Smooth muscle cell of the pulmonary artery (primary cell): ENCODE measurements at places on chromosomes 12 and 14. TPM values are rescaled to one million over a fixed set of nuclear protein-coding genes. Genes with fewer than 3 reads are reported as not detected.

PRB2 gene
- not detected in 2 replicates for total RNA-seq

HOXC10 gene
- not detected in 2 replicates for total RNA-seq

RNF10 gene
- 189 and 197 TPM in 2 replicates for total RNA-seq

DCN gene
- total RNA-seq: 72.0 and 212 TPM in 2 replicates

EIF2S3B gene
- total RNA-seq: 0.65 and 14.8 TPM in 2 replicates

CLEC9A gene
- total RNA-seq: not detected in 2 replicates

MYH6 gene
- total RNA-seq: not detected in 2 replicates

TPH2 gene
- total RNA-seq: not detected in 2 replicates

C14orf119 gene
- total RNA-seq: 58.3 and 60.9 TPM in 2 replicates

GUCY2C gene
- total RNA-seq: not detected in 2 replicates

CPNE6 gene
- total RNA-seq: not detected in 2 replicates

FAM90A1 gene
- 0.13 TPM in 1 of 2 replicates, not detected in the other for total RNA-seq

TSPAN11 gene
- total RNA-seq: 0.07 and 0.13 TPM in 2 replicates

SERPINA1 gene
- total RNA-seq: not detected in 2 replicates

EML5 gene
- total RNA-seq: 0.13 and 0.20 TPM in 2 replicates

GALNT8 gene
- total RNA-seq: 0.07 TPM in 1 of 2 replicates, not detected in the other

ZDHHC22 gene
- total RNA-seq: not detected in 2 replicates

REM2 gene
- 0.07 and 0.13 TPM in 2 replicates for total RNA-seq

PGF gene
- total RNA-seq: 9.7 and 27.8 TPM in 2 replicates

SYT1 gene
- 2.0 and 25.2 TPM in 2 replicates for total RNA-seq

DTX1 gene
- 0.03 TPM in 1 of 2 replicates, not detected in the other for total RNA-seq

B3GNT4 gene
- 0.52 and 0.59 TPM in 2 replicates for total RNA-seq

PSME1 gene
- total RNA-seq: 87.2 and 96.2 TPM in 2 replicates

OTOGL gene
- 0.07 and 0.39 TPM in 2 replicates for total RNA-seq

FLRT2 gene
- 7.9 and 29.4 TPM in 2 replicates for total RNA-seq

TAS2R8 gene
- total RNA-seq: not detected in 2 replicates
